Hepatocyte (in vitro differentiated cells): ENCODE measurements at places on chromosomes 4 and X.

DNA sequence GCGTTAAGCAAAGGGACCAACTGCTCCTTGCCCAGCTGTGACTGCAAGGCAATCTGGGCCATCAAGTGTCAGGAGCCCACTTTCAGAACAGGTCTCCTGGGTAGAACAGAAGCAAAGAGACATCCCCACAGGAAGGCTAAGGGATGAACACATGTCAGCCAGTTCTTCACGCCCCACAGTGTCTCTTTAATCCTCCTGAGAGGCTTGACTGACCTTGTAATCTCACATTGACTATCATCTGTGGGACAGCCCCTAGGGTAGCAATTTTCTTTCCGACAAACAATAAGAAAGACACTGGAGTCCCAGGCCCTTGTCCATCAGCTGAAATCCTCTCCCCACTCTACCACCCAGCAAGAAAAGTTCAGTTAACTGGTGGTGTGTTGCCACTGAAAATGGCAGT, 1.0 kb downstream of the CHRDL1 start:
- no peak for DNase-seq

GRCh38 chr4:28093071-28093470, 1232.4 kb downstream of the STIM2 start:
- DNase-seq = no peak

GRCh38 chr4:51870441-51871188, 27.7 kb downstream of the DCUN1D4 start:
- no peak for DNase-seq

- no peak for DNase-seq
Observed at GRCh38 chr4:73275318-73275654, 16.7 kb upstream of the ANKRD17 start.

DNA sequence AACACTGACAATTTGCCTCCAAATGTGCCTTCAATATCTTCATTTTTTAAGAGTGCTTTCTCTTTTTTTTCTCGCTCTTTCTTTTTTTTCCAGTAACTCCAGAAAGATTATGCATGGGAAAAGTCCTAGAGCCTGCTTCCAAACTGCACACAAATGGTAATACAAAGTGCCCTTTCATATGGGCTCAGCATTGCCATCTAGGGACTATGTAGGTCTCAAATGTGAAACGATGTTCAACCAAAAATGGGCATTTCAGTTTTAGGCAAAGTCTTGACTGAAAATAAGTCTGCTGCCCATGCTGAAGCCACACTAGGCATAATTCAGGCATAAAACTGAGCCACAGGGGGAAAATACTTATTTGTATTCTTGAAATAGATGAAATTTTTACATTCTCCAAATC, 65.6 kb downstream of the SYNPO2 start:
- DNase-seq = no peak
